Adrenal gland (tissue), 19 donors: ENCODE measurements at places on chromosomes 2 and 18. TPM values are rescaled to one million over a fixed set of nuclear protein-coding genes. Genes with fewer than 3 reads are reported as not detected.
A peak's percentile ranks its signal among the peaks of the same experiment; 100 is the strongest.

GRCh38 chr18:79518028-79518682 is 122.4 kb downstream of the NFATC1 start:
- no peak overlapping the region for H3K4me3 ChIP-seq
- H3K27me3 ChIP-seq = no peaks in the 10 kb centered on the region
- no peak for DNase-seq
- H3K4me1 ChIP-seq = no peaks in the 10 kb centered on the region
- no peak overlapping the region for H3K27ac ChIP-seq
- no peaks in the 10 kb centered on the region for H3K36me3 ChIP-seq

- no peak overlapping the region for H3K4me3 ChIP-seq
- H3K36me3 ChIP-seq = no peaks in the 10 kb centered on the region
- no peak for DNase-seq
These were observed 941 bp upstream of the SGO2 start for GRCh38 chr2:200525066-200525465.

DNA sequence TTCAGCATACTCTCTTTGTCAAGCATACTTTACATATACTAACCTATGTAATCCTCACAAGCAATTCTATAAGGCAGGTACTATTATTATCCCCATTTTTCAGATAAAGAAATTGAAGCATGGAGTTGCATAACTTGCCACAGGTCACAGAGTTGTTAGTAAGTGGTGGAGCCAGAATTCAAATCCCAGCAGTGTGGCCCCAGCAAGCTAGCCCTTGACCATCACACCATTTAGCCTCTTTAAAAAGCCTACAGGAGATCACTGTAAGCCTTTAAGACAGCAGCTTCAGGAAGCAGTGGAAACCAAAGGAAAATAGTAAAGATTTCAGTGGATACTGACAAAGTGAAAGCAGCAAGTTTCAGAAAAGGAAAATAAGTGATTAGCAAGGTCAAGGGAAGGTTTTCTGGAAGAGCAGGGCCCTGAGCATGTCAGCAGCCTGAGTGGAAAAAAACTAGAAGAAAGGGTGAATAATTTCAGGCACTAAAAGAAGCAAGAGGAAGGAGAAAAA is 11.7 kb downstream of the B4GALT6 start:
- H3K27ac ChIP-seq = peak overlapping the region; percentile 83
- no peak overlapping the region for H3K4me3 ChIP-seq
- no peaks in the 10 kb centered on the region for H3K27me3 ChIP-seq
- no peak for DNase-seq

- H3K27me3 ChIP-seq = no peaks in the 10 kb centered on the region
- no peaks in the 10 kb centered on the region for H3K36me3 ChIP-seq
- no peaks in the 10 kb centered on the region for H3K4me1 ChIP-seq
- H3K27ac ChIP-seq = no peak overlapping the region
These were observed 255.6 kb downstream of the RDH14 start for GRCh38 chr2:18304849-18305248.

The ZSWIM2 gene
- total RNA-seq = not detected

DNA sequence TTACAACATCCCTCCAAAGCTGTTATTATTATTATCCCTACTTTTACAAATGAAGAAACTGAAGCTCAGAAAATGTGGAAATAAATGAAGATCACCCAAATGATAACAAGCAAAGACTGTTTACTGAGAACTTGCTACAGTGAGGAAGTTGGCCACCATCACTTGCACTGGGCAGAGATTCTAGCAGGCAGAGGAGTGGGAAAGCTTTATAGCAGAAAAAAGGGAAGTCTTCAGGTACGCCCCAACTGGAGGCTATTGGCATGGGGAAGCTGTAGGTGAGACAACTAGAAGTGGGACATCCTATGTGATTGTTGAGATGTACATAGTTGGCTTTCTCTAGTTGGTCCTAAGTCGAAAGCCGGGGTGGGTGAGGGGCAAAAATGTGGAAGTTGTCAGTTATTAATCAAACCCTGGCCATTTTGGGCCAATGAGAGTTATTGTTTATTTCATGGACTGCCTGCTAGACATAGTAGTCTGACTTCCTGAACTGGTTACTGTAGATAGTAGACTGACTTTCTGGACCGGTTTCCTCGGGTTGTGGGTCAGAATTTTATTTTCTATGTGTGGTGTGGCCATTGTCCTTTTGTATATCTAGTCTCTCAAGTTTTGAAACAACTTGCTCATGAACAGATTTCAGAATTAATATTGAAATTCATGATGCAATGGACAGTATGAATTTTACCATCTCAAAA is 40.2 kb upstream of the STAT4 start:
- H3K36me3 ChIP-seq = no peaks in the 10 kb centered on the region
- no peak overlapping the region for H3K4me3 ChIP-seq
- H3K4me1 ChIP-seq = no peaks in the 10 kb centered on the region
- H3K27ac ChIP-seq = no peak overlapping the region

The INHA gene
- total RNA-seq = 704 TPM

- no peaks in the 10 kb centered on the region for H3K36me3 ChIP-seq
- peaks cover 49% of the 10 kb centered on the region for H3K4me1 ChIP-seq
- no peaks in the 10 kb centered on the region for H3K27me3 ChIP-seq
These were observed 51.9 kb downstream of the MAP4K3 start for GRCh38 chr2:39385172-39385571.

The MATN3 gene
- 0.47 TPM for total RNA-seq

The DAPL1 gene
- 48.7 TPM for total RNA-seq

The GALNT3 gene
- total RNA-seq = 3.9 TPM

DNA sequence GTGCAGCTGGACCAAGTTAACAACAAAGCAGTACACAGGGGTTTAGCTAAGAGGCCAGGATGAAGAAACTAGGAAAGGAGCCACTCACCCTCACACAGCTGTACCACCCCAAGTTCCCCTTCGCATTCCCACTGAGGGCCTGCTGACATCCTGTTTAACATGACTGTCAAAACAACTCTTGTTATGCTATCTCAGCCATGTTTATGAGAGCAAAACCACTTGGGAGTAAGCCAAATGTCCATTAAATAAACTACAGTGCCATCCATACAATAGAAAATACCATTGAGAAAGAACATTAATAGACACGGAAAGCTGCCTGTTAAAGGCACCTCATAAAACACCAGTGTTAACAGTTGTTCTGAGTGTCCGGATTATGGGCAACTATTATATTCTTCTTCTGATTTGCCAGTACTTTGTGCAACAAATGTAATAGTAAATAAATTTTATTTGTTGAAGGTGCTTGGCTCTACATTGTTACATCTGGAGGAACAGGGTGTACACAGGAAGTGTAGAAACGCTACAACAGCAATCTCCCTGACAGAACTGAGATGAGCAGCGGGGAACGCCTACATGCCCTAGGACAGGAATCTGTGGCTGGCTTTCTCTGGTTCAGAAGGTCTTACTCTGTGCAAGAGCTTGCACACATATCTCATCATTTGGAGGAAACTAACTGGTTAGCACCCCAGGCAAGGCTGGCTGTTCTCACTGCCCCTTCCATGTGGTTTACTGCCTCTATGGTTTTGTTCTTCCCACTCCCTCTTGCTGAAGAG is 85.6 kb downstream of the EHD3 start:
- H3K4me1 ChIP-seq = peaks cover 25% of the 10 kb centered on the region
- no peaks in the 10 kb centered on the region for H3K27me3 ChIP-seq
- peak overlapping the region; percentile 64 for H3K27ac ChIP-seq

The SLC4A5 gene
- 0.74 TPM for total RNA-seq

DNA sequence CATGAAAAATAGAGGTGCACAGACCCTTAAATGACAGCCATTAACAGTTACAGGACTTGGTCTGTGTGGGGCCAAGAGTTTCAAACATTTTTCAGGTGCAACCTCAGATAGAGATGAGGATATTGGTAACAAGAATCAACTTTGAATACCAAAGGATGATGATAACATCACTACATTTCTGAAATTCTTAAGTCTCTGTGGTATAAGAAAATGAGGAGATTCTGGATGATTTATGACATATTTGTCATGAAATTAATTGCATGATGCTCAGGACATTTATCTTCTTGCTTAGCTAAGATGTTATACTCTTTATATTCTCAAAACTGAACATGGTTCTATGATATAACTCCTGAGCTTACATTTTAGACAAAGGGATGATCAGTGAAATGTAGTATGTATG is 471.8 kb upstream of the CWC22 start:
- no peaks in the 10 kb centered on the region for H3K27me3 ChIP-seq
- no peak overlapping the region for H3K27ac ChIP-seq
- DNase-seq = no peak
- H3K4me1 ChIP-seq = no peaks in the 10 kb centered on the region

The WDR35 gene
- total RNA-seq = 10.0 TPM

- no peaks in the 10 kb centered on the region for H3K27me3 ChIP-seq
- DNase-seq = no peak
- H3K4me3 ChIP-seq = no peak overlapping the region
These were observed 6.6 kb downstream of the YIPF4 start for GRCh38 chr2:32284321-32284720.

The UBE2E3 gene
- 51.0 TPM for total RNA-seq

GRCh38 chr2:55965966-55966365 is 42.4 kb upstream of the EFEMP1 start:
- peak overlapping the region; percentile 81 for H3K27ac ChIP-seq
- no peak overlapping the region for H3K4me3 ChIP-seq
- DNase-seq = no peak
- no peaks in the 10 kb centered on the region for H3K27me3 ChIP-seq
- H3K36me3 ChIP-seq = no peaks in the 10 kb centered on the region
